Cortex of kidney (tissue), 1 donor: ENCODE measurements at places on chromosomes 7 and 10.

GRCh38 chr7:158098125-158099030 lies 489.2 kb downstream of the PTPRN2 start:
- DNase-seq = no peak

DNA sequence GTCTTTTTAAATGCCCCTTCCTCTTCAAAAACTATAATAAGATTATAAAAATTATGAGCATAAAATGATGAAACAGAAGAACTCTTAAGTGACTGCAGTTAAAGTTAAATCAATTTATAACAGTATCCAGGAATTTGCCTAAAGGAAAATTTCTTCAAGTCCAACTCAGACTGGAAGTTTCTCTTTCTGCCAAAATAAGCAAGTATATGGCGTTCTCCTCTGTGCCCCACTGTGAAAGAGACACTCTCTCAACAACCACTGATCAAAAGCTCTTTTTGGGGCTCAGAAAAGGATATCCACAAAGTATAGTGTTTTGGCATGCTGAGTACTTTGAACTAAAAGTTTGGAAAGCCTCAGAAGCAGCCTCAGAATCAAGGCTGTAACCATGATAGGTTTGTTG lies 139.9 kb downstream of the SKIDA1 start:
- DNase-seq = no peak

DNA sequence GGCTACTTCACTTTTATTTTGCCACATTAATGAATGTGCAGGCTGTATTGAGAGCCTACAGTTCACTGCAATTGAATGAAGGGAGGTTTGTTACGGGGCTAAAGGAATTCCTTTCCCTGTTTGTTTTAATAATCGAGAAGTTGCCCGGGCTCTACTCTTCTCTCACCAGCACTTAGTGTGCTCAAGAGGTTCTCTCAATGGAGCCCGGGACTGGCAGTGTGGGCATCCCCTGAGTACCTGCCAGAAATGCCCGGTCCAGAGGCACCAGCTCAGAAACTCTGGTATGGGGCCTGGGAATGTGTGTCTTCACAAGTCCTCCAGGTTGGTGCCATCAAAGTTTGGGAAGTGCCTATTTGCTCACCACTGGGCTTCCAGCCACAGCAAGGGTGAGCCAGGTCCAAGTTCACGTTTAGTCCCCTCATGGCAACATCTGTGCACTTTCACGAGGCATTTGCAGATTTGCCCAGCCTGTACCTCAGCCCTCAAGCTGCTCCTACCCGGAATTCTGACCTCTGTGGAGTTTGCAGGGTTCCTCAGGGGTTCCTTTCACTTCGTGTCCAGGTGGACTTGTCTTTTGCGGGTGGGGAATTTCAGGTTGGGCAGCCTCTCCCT lies 622.4 kb downstream of the SDK1 start:
- DNase-seq = no peak

- DNase-seq = no peak
These were observed 28.0 kb downstream of the COL17A1 start for GRCh38 chr10:104057717-104058116.

- DNase-seq = no peak
These were observed 132.7 kb downstream of the TAX1BP1 start for GRCh38 chr7:27872356-27873275.

DNA sequence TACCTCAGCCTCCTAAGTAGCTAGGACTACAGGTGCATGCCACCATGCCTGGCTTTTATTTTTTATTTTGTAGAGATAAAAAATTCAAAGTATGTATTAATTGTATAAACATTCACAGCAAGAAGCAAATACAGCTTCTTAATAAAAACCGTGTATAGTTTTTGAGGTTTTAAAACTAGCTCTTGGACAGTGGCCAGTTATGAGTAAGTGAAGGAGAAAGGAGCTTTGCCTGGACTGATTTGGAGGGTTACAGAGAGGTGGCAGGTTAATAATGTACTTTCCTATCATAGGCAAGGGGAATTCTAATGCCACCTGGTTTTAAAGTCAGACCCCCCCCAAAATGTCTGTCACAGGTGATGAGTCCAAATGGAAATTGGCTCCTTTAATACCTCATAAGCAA lies 43.4 kb downstream of the ZNRF2 start:
- DNase-seq = no peak

- DNase-seq = no peak
These were observed 9.7 kb upstream of the SMIM30 start for GRCh38 chr7:113128031-113128430.

DNA sequence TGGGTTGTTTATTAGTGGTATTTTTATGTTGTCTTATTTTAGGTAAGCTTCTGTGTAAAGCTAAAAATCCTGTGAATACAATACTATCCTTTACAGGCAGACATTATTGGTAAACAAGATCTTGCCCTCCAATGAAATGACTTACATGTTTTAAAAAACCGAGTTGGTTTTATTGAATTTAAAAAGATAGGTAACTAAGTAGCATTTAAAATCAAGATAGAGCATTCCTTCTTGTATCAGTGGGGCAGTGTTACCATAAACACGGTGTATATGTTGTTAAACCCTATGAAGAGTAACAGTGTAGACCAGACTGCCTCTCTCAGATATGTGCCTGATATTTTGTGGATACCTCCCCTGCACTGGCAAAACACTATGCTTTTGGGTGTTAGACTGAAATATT lies 81.0 kb downstream of the SNX10 start:
- no peak for DNase-seq
